ENCODE measurements at places on chromosomes 7 and 10. TPM values are rescaled to one million over a fixed set of nuclear protein-coding genes. Genes with fewer than 3 reads are reported as not detected.
A peak's percentile ranks its signal among the peaks of the same experiment; 100 is the strongest.

GRCh38 chr7:42687211-42688055, 224.4 kb downstream of the C7orf25 start:
- no peak for DNase-seq
- H3K27ac ChIP-seq = no peak overlapping the region
- peaks cover 46% of the 10 kb centered on the region for H3K27me3 ChIP-seq

Gene LOXL4
- 2.9 TPM for total RNA-seq

DNA sequence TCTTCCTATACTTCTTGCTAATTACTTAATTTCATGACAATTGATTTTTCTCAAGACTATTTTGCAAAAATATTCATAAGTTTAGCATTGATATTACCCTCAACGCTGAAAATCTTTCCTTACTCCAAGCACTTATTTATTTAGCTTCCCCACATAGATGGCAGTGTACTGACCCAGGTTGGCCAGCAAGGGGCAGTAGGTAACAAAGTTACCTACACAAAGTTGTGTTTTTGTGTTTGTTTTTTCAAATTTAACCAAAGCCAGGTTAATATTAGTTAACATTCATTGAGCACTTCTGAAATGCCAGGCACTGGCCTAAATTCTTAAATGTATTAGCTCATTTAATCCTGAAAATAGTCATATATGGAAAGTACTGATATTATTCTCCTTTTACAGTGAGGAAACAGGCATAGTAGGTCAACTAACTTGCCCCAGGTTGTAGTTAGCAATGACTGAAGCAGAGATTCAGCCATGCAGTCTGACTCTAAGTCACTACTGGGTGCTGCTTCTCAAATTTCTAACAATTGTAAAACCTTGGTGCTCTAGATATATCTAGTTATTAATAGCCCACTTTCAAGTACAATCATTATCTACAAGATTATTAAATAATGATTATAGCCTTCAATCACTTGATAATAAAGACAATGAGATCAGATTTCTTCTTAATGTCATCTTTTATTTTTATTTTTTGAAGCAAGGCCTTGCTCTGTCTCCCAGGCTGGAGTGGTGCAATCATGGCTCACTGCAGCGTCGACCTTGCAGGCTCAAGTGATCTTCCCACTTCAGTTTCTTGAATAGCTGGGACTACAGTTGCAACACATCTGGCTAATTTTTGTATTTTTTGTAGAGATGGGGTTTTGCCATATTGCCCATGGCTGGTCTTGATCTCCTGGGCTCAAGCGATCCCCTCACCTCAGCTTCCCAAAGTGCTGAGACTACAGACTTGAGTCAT, 5.8 kb upstream of the GGCT start:
- H3K36me3 ChIP-seq = no peaks in the 10 kb centered on the region
- H3K27me3 ChIP-seq = no peaks in the 10 kb centered on the region
- no peak overlapping the region for H3K27ac ChIP-seq
- H3K4me3 ChIP-seq = no peak overlapping the region
- DNase-seq = no peak
- H3K4me1 ChIP-seq = peaks cover 2% of the 10 kb centered on the region

DNA sequence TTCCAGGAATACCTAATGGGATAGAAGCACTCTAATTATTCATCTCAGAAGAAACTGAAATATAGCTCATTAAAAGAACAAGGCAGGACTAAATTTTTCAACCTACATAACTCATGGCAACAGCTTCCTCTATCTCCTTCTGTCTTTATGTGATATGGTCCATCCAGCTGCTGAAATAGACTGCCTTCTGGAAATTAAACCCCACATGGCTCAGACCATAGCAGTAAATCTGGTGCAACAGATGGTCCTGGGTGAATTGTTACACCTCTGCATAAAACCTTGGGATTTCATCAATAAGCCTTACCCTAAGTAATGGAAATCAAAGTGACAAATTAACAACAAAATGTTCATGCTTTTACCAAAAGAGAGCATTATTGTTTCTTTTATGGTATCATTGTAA, 205.6 kb upstream of the CSTF2T start:
- DNase-seq = no peak
- H3K4me1 ChIP-seq = no peaks in the 10 kb centered on the region
- H3K27me3 ChIP-seq = no peaks in the 10 kb centered on the region
- H3K27ac ChIP-seq = no peak overlapping the region

GRCh38 chr10:119252470-119253151, 45.2 kb downstream of the GRK5 start:
- H3K36me3 ChIP-seq = peaks cover 3% of the 10 kb centered on the region
- peaks cover 76% of the 10 kb centered on the region for H3K4me1 ChIP-seq
- no peak for DNase-seq
- peak overlapping the region; percentile 99 for H3K27ac ChIP-seq
- H3K27me3 ChIP-seq = no peaks in the 10 kb centered on the region

GRCh38 chr7:2851497-2851896, 7.4 kb upstream of the GNA12 start:
- no peaks in the 10 kb centered on the region for H3K27me3 ChIP-seq
- H3K36me3 ChIP-seq = no peaks in the 10 kb centered on the region
- H3K4me1 ChIP-seq = peaks cover 11% of the 10 kb centered on the region
- DNase-seq = no peak
- H3K27ac ChIP-seq = peak overlapping the region; percentile 42

DNA sequence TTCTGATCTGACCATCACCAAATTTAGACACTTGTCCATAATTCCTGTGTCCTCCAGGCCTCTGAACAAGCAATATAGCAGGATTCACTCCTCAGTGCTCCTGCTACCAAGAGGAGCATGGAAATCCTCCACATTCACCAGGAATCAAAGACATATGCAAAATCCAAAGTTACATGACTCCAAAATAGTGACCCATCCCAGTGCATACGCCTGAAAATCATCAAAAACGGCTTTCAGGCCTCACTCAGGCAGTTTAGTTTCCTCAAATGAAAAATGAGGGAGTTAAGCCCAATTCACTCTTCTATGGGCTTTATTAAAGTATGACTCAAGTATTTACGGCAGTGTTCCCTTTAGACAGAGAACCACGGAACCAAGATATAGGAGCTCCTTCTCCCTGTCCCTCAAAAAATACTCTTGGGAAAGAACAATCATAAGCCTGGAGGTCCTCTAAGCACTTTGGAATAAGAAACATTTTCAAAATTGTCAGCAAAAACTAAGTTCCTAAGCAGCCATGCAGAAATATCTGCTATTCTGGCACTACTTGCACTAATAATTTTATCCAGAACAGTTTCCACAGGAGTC, 240.7 kb downstream of the PARD3 start:
- H3K4me1 ChIP-seq = peaks cover 9% of the 10 kb centered on the region
- peaks cover 1% of the 10 kb centered on the region for H3K36me3 ChIP-seq
- no peak for DNase-seq
- no peaks in the 10 kb centered on the region for H3K27me3 ChIP-seq

GRCh38 chr10:75845176-75845947, 413.9 kb downstream of the LRMDA start:
- DNase-seq = no peak
- H3K36me3 ChIP-seq = no peaks in the 10 kb centered on the region
- H3K4me3 ChIP-seq = no peak overlapping the region
- H3K27me3 ChIP-seq = peaks cover 40% of the 10 kb centered on the region

DNA sequence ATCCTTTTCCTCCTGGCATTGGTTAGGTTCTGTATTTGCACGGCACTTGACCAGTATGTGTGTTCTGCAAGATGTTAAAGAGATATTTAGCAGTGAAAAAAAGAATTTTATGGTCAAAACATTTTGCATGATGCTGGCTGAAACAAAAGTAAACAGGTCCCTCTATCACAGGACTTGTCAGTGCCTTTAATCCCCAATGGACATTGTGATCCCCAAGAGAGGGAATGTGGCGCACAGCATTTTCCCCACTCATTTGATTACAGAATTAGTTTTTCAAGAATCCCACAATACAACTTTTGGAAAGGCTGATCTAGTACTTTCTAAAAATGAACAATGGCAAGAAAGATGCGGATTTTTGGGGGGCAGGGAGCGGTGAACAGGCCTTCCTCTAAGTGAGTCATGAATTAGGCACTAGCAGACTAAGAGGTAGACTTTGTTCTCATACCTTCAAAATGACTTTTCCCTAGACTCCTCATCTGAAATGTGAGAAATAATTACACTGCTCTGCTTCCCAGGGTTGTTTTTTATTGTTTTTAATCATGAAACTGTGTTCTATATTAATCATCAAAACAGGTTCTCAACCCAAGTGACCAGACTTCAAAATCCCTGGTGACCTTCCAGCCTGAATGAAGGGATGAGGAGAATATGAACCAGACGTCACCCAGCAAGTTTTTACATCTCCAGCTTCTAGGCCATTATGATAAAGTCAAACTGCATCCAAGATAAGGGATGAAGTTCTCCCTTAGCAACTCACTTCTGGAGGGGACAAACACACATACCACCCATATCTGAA, 8.6 kb downstream of the FBXW4 start:
- H3K4me1 ChIP-seq = peaks cover 36% of the 10 kb centered on the region
- no peaks in the 10 kb centered on the region for H3K27me3 ChIP-seq
- DNase-seq = no peak
- peaks cover 13% of the 10 kb centered on the region for H3K36me3 ChIP-seq
- no peak overlapping the region for H3K4me3 ChIP-seq

- H3K4me3 ChIP-seq = no peak overlapping the region
- DNase-seq = no peak
- H3K4me1 ChIP-seq = peaks cover 34% of the 10 kb centered on the region
- H3K27ac ChIP-seq = no peak overlapping the region
- no peaks in the 10 kb centered on the region for H3K27me3 ChIP-seq
Observed at GRCh38 chr10:89522463-89522862, 12.9 kb downstream of the SLC16A12 start.
